Stimulated activated CD8-positive, alpha-beta memory T cell treated with anti-CD3 and anti-CD28 coated beads, Interleukin-7, amount 100 ng/mL, for 1 hour (primary cell): ENCODE measurements at places on chromosomes 12 and 14.

GRCh38 chr14:41521891-41522290 is 84.8 kb upstream of the LRFN5 start:
- no peak for DNase-seq

GRCh38 chr12:52139147-52139546 is 52.7 kb downstream of the KRT80 start:
- no peak for DNase-seq

- DNase-seq, result peak; percentile 49
Measured at GRCh38 chr12:52980650-52981423, 25.4 kb upstream of the EIF4B start.

GRCh38 chr12:104006929-104007328 is 41.3 kb downstream of the TDG start:
- DNase-seq, result no peak

- no peak for DNase-seq
Measured at GRCh38 chr12:120199025-120199424, 1.9 kb downstream of the RPLP0 start.

- no peak for DNase-seq
Measured at GRCh38 chr14:74938531-74939495, 15.8 kb upstream of the RPS6KL1 start.

DNA sequence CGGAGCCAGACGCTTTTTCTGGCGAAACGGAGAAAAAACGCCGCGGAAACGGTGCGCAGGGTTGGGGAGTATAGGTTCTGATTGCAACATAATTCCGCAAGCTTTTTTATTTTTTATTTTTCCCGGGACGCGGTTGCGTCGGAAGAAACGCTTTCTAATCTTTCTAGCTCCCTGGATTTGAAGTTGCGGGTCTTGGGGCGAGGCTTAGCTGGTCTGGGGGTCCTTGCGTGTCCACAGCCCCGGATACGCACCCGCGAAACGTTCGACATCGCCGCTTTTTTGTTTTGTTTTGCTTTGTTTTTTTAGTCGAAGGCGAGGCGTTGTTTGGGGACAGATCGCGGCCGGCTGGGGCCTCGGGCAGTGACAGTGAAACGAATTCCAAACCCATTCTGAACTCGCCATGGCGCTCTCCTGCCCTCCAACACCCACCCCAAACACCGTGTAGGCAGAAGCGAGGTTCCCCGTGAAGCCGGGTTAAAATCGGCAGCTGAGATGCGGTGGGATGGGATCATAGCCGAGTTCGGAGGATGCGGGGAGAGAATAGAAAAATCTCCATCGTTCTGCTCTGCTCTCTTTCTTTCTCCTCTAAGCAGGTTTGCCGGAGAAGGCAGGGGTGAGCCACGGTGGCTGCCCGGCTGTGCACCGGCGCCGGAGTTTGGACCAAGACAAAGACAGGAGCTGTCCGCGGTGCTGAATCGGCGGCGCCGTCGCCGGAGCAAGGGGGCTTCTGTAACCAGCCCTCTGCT is 8.1 kb upstream of the LHX5 start:
- peak; percentile 3 for DNase-seq

- no peak for DNase-seq
Measured at GRCh38 chr14:96037891-96038557, 1.1 kb upstream of the C14orf132 start.

DNA sequence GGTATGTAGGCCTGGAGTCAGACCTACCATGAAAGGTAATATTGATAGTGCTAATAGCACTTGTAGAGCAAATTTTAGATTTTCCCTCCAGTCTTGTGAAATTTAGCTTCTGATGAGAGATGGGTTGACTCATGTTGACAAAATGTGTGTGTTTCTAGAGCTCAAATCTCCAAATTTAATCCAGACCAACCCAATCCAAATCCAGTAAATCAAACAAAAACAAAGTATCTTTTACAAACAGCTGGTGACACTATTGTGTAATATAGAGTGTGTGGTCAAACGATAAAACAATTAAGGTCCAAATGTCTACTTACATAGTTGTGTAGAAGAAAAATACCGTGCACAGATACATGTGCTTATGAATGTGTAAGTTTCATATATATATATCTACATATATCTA is 63.4 kb upstream of the KITLG start:
- no peak for DNase-seq

DNA sequence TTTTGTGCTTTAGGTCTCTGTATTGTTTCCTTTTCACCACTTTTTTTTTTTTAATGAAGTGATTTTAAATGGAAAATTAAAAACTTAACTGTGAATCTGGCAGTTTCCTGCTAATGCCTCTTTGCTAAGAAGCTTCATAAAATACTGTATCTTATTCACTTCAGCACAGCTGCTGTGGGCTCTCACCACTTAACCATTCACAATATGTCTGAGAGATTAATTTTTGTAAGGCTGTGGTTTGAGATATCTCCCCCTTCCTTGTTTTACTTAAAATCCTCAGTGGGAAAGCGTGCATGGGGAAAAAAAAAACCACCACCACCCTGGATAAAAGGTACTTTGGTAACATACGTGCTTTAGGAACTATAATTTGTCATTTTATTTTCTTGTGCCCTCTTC is 115.9 kb downstream of the ETV6 start:
- no peak for DNase-seq

- no peak for DNase-seq
Measured at GRCh38 chr12:64332296-64332695, 58.3 kb downstream of the C12orf56 start.

DNA sequence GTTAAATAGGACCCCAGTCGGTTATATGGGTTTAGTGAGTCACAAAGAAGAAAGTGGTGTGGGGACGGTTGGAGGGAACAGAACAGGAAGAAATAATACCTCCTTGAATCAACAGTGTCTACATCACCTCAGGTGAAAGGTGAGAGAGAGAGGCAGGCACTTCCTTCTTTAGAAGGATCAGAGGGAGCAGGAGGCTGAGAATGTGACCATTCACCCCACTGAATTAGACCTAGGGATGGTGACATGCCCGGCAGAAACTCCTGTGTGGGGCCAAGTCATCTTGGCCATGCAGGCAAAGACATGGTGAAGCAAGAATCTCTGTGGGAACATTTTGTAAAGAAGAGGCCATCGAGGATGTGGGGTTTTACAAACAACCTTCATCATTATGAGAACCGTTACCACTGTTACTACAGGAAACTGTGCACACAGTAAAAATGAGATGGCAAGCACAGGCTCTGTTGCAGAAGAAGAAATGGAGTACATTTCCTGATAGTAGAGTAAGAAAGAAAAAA is 1196.9 kb downstream of the VRK1 start:
- no peak for DNase-seq

GRCh38 chr12:120628919-120629318 is 11.5 kb upstream of the CABP1 start:
- no peak for DNase-seq

GRCh38 chr14:77125281-77125801 is 16.2 kb downstream of the ZDHHC22 start:
- DNase-seq, result no peak

DNA sequence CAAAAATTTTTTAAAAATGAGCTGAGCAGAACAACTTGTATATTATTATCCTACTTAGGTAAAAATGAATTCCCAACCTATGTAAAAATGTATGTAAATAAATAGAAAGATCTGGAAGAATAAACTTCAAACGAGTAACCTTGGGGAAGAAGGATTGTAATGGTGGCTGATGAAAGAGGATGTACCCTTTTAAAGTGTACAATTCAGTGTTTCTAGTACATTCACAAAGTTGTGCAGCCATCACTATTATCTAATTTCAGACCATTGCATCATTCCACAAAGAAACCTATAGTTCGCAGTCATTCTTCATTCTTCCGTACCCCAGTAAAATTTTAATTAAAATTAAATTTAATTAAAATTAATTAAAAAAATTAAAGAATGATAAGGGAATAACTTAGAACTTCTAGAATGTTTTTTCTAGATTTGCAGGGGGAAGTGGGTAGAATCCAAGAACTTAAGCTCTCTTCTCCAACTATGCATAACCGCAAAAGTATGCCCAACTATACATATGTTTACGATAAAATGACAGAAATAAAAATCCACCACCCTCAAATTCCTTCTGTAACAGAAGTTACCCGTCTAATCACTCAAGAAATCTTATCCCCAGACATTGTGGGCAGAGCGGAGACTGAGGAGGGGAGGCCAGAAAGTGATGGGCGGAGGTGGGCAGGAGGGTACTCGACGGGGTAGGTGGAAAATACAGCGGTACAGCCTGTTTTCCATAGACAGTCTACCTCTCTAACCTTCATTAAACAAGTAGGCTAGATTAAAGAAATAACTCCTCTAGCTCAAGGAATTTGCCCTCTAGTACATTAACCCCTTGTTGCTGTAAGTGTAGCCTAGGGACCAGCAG is 921 bp downstream of the DEPDC4 start:
- no peak for DNase-seq

GRCh38 chr14:64053694-64054669 is 201.2 kb downstream of the SYNE2 start:
- no peak for DNase-seq

DNA sequence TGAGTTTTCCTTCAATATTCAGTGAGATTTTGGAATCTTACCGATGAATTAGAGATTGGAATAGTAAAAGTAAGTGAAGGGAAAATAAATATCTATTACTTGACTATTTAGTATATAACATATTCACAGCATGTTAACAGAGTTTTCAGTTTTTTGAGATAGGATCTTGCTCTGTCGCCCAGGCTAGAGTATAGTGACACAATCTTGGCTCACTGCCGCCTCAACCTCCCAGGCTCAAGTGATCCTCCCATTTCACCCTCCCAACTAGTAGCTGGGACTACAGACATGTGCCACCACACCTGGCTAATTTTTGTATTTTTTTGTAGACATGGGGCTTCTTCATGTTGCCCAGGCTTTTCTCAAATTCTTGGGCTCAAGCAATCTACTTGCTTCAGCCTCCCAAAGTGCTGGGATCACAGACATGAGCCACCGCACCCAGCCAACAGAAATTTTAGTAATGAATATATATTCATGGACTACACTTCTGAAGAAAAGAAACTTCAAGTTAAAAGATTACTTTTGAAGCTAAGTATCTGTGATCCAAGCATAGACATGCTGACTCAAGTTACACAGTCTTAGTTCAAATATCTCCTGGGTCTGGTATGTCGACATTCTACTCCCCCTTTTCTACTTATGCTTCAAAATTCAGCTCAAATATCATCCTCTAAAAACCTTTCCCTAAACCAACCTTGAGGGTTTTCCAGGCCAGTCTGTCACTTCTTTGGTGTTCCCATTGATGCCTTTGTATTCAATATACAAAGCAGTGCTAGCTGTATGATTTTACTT is 13.8 kb downstream of the UBE2N start:
- DNase-seq, result no peak

DNA sequence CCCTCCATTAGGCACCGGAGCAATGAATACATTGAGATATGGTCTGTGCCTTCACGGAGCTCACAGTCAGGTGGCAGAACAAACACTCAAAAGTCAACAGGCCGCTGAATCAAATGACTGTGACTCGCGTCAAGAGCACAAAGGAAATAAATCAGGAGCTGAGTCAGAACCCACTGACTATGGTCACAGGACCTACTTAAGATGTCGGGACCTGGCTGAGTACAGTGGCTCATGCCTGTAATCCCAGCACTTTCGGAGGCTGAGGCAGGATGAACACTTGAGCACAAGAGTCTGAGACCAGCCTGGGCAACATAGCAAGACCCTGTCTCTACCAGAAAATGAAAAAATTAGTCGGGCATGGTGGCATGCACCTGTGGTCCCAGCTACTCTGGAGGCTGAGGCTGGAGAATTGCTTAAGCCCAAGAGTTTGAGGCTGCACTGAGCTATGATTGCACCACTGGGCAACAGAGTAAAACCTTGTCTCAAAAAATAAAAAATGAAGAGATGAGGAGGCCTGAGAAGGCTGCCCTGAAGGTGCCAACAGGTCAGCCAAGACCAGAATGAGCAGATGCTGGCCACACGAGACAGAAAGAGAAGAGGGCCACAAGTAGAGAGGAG is 19.9 kb downstream of the TMEM233 start:
- no peak for DNase-seq

DNA sequence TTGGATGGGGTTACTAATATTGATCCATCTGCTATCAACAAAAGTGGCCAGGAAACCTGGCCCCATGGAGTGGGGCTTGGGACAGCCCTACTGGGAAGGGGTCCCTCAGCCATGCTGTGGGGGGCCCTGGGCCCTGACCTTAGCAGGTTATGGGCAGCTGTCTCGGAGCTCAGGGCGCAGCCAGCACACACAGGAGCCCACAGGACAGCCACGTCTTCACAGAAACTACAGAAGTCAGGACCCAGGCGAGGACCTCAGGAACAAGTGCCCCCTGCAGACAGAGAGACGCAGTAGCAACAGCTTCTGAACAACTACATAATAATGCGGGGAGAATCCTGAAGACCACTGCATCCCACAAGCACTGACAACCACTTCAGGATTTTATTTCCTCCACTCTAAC is 11.9 kb upstream of the FKBP11 start:
- no peak for DNase-seq

GRCh38 chr12:121581686-121582429 is 1.0 kb upstream of the KDM2B start:
- no peak for DNase-seq

DNA sequence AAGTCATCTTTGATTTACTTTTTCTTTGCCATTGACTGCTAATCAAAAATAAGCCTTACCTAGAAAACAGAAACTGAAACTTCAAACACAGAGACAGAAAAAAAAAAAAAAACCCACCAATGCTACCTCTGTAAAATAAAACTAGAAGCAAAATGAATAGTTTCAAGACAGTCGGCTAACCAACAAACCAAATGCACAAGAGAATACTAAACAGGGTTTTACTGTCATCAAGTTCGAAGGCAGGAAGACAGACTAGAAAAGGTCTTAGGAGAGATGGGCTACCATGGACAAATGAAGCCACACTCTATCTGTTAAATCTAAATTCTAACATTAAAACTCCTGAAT is 59.5 kb downstream of the SEL1L start:
- no peak for DNase-seq

GRCh38 chr12:27285403-27285802 is 41.3 kb downstream of the STK38L start:
- no peak for DNase-seq

DNA sequence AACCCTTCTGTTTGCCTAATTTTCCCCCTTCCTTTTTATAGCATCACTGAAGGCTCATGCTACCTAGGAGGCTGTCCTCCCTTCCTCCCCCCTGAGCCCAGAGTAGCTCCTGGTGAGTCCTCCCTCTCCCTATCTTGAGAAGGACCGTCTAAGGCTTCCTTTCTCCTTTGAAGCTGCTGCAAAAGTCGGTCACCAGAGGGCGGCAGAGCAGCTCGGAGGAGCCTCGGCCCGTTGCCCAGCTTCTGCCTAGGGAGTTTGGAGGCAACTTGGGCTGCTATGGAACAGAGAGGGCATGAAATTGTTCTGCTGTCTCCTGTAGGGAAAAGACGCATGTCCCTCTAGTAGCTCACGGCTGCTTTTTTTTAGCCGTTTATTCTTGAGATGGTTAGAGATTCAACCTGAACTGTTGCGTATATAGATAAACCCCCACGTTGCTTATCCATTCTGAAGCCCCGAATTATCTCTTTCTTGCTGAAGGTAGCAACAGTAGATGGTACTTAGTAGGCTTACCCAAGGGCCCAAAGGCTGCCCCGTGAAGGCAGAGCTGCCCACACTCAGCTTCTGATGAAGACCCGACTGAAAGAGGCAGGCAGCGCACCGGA is 5.7 kb downstream of the WNT5B start:
- peak; percentile 42 for DNase-seq

GRCh38 chr14:58899317-58899713 is 261.6 kb downstream of the DACT1 start:
- no peak for DNase-seq

GRCh38 chr14:94412671-94413638 is 24.6 kb upstream of the SERPINA1 start:
- no peak for DNase-seq

- DNase-seq, result peak; percentile 87
Measured at GRCh38 chr12:50039151-50039835, 14.0 kb upstream of the RACGAP1 start.
